OCI-LY7 (cell line): ENCODE measurements at places on chromosomes 7 and 10.

- DNase-seq: no peak
Observed at GRCh38 chr10:17951868-17952371, at the start of gene SLC39A12. TSS of gene SLC39A12 (plus strand) at chr10:17951918. CDS start at chr10:17953277, 1,359 bp downstream.

DNA sequence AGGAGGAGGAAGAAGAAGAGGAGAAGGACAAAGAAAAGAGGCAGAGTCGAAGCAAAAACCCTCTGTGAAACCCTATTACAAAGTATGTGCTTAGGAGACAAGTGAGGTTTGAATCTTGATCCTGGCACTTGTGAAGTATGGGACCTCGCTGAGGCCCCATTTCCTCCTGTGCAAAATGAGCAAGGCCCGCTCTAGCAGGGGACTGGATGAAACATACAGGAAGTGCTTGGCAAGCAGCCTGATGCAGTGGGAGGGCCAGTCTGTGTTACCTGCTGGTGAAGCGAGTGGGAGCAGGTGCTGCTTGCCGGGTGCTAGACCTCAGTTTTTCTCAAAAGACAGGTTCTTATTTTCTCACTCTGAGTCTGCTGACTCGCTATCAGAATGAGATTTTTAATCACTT lies 150.4 kb downstream of the JCAD start:
- no peak for DNase-seq

DNA sequence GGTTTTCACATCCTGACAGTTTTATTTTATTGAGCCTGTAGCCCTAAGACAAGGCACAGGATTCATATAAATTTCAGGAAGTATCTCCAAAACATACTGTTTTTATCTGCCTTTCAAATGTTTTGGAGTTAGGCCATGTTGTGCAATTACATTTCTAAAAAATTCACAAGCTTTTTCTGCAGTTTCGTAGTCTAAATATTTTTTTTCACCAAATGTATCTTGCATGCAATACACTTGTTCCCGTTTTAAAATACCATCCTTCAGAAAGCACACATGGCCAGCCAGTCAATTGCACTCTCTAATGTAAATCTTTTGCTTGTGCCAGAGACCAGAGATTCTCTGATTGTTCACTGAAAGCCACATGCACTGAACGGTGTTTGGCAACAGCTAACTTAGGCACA lies 161.5 kb upstream of the PRKCQ start:
- no peak for DNase-seq

DNA sequence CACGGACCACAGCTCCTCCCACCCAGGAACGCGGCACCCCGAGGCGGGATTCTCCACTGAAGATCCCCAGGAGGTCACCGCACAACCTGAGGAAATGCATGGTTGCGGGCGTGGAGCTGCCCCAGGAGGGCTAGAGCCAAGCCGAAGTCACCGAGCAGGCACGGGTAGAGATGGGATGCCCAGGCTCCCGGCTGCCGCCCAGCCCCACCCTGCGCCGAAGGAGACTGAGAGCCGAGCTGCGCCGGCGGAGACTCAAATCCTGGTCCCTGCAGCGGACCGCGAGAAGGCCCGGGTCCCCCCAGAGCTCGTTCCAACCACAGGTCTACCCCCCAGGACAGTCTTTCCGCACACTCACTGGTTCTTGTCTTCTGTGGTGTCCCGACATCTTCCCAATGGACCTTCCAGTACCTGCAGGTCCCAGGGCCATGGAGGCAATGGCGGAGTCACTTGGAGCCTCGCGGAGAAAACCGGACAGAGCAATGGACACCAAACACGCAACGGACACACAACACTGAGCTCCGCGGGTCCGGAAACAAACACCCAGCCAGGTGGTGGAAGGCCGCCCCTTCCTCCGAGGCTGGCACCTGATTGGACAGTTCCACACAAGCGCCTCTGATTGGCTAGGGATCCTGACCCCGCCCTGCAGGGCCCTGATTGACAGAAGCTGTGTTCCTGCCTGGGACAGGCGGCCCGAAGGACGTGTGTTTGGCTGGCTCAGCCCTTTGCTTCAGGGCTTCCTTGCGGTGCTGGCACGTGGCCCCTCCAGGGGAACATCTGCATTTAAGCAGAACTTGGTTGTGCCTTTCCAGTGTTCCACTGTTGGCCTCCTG lies 331.9 kb upstream of the NUPR2 start:
- no peak for DNase-seq
